ENCODE measurements at places on chromosomes 3 and 15.

DNA sequence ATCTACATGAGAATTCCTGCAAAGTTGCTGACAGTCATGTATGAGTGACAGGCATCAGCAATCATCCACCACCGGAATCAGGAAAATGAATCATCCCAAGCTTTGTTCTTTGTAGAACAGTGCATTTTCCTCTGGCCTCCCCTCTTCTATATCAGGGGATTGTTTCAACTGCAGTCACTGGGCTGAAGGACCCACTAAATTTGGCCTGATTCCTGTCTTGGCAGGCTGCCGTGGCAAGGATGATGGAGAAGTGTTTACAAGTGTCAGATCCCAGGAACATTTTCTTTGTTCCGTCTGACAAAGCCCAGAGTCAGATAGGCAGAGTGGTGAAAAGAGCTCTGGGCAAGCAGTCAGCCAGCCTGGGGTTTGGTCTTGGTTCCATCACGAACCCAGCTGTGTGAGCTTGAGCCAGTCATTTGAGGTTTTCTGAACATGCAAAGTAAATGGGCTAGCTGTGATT, 175.1 kb upstream of the TSC22D2 start:
- DNase-seq, result no peak

- DNase-seq, result no peak
These were observed 516.0 kb downstream of the GABRG3 start for GRCh38 chr15:27486683-27487647.

DNA sequence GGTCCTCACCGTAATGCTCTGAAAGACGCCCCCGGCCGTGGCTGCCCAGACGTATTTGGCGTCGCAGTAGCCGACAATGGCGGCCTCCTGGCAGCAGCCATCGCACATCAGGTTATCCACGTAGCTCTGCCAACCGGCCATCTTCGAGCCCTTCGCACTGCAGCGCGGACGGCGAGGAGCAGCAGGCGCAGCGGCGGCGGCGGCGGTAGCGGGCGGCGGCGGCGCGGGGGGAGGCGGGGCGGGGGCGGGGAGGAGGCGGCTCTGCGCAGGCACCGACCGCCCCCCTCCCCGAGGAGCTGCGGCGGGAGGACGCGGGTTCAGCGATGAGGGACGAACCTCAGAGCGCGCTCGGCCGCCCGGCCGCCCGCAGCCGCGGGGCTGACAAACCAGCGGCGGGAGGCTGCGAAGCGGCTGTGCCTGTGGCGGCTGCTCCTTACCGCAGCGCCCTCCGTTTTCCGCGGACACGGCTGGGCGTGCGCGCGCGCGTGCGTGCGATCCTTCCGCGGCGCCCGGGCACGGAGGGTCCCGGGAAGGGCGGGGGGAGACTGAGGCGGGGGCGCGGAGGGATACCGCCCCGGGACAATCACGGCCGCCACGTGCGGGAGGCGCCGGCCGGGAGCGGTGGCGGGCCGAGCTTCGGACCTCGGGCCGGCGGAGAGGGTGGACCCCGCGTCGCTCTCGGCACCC, at the start of gene PFN2:
TSS of gene PFN2 (minus strand) at position 180 of the 687 bp plus-strand sequence. CDS start at position 141, 39 bp downstream.
- DNase-seq, result peak; percentile 69

DNA sequence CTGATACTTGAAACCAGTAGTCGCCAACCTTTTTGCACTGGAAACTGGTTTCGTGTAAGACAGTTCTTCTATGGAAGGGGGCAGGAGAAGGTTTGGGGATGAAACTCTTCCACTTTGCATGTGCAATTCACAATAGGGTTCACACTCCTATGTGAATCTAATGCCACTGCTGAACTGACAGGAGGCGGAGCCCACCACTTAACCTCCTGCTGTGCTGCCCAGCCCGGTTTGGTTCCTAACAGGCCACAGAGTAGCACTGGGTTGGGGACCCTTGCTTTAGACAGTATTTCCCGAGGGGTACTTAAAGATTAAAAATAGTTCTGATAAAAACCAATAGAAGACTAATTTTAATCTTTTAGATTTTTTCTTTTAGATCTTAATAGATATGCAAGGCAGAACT, 11.1 kb downstream of the TFG start:
- no peak for DNase-seq

GRCh38 chr3:55445551-55445950, 41.6 kb downstream of the WNT5A start:
- no peak for DNase-seq

DNA sequence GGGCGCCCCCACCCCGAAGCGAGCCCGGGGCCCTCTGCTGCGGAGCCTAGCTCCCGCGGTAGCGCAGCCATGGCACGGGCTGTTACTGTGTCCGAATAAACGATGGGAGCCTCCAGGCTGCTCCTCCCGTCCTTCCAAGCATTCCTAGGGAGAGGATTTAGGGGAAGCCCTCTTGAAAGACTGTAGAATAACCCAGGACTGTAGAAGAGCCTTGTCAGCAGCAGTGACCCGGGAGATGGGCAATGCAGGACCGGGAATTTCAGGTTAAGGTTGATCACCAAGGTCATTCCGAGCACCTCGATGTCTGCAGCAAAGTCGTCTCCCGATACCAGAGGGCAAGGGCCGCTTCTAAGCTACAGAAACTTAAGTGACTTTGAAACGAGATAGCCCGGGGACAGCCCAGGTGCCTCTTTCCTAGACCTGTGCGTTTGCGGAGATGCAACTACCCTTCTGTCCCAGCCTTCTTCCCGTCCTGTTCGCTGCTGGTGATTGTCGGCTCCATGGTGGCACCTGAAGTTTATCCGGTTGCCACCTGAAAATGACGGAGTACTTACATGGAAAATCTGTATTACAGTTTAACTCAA, 753 bp upstream of the MYO5A start:
- no peak for DNase-seq

GRCh38 chr15:39682366-39682765, 100.3 kb downstream of the FSIP1 start:
- DNase-seq, result no peak

DNA sequence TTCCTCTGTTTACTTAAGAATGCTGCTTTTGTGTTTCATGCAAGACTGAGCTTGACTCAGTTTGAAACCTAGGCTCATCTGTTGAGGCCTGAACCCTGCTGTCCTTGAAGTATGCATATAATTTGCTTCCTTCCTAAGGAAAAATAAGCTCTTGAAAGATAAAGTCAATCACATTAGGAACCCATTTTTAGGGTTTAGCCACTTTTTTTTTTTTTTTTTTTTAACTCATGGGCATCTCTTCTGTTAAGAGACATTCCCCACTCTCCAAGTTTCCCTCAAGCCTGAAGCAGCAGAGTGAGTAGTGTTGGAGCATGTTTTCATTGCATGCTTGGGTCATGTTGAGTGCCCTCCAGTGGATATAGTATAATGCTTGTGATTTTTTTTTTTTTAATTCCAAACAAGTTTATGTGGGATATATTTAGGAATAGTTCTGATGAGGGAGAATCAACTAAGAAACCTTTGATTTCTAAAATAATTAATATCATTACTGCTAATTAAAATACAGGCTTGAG, 3.6 kb downstream of the CTNNB1 start:
- DNase-seq, result no peak

DNA sequence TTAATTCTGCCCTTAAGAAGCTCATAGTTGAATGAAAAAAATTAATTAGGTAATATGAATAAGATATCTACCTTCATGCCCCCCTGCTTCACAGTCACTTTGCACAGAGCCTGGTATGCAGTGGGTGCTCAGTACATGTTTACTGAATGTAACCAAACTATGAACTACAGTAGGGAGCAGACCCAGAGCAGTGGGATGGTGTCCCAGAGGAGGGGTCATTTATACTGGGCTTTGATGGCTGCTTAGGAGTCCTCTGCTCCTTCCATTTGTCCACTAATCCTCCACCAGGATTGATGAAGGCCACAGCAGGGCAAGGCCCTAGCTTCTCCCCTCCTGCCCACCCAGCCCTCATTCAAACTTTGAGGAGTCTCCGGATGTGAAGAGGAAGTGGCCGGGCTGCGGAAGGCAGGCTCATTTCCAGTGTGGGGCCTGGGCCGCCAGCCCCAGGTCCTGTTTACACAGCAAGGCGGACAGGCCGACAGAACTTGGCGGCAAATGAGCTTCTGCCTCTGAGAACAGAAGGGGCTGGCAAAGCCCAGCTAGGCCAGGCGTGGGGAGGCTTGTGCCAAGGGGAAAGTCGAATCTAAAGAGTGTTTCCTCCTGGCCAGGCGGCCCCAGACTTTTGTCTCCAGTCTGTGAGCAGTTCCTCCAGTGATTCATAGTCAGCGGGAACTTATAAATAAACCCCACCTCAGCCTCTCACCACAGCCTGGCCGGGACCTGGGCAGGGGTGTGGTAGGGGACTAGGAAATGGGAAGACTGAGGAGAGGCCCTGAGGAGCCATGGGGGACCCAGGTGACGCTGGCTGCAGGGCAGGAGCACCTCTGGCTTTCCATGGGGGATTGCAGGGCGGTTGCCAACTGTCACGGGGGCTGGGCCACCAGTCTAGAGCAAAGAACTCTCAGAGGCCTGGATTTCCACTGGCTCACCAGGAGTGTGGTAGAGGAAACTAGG, 51.6 kb upstream of the LCTL start:
- no peak for DNase-seq

GRCh38 chr3:71245971-71246880, 337.3 kb downstream of the FOXP1 start:
- DNase-seq, result no peak

GRCh38 chr3:61247191-61247590, 4.1 kb downstream of the FHIT start:
- DNase-seq, result no peak

DNA sequence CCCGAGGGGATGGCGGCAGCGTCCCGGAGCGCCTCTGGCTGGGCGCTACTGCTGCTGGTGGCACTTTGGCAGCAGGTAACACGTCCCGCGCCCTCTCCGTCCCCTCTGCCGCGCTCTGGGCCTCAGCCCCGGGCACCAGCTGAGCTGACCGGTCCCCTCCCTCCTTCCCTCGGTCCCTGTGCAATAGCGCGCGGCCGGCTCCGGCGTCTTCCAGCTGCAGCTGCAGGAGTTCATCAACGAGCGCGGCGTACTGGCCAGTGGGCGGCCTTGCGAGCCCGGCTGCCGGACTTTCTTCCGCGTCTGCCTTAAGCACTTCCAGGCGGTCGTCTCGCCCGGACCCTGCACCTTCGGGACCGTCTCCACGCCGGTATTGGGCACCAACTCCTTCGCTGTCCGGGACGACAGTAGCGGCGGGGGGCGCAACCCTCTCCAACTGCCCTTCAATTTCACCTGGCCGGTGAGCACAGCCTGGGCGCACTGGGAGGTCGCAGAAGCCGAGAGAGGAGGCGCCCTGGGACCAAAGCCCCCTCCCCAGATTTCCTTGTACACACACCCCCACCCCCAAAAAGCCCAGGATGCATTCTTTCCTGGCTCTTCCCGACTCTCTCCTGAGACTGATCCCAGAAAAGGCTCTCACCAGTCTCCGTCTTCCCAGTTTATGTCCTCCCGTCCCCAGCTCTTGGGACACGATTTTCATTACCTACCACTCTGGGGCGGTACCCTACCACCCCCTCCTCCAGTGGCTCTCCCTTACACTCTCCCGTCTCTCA, 705 bp downstream of the DLL4 start:
- DNase-seq, result peak; percentile 52

GRCh38 chr3:13009946-13010315, 63.3 kb downstream of the IQSEC1 start:
- no peak for DNase-seq

DNA sequence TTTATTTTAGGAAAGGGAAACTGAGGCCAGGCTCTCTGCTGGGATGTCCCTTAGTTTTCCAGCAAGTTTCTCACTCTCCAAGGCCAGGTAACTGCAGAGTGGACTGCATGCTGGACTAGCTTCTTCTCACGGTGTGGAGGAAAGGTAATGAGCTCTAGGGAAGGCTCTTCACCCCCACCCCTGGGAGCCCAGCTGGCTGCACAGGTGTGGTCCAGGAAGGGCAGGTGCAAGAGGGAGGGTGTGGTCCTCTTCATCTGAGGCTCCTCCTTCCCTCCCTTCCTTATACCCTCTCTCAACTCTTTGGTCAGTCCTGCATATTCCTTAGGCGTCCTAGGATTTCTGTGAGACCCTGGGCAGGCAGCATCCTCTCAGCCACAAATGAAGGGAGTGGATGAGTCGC, 33.9 kb downstream of the RNU5B-1 start:
- no peak for DNase-seq

DNA sequence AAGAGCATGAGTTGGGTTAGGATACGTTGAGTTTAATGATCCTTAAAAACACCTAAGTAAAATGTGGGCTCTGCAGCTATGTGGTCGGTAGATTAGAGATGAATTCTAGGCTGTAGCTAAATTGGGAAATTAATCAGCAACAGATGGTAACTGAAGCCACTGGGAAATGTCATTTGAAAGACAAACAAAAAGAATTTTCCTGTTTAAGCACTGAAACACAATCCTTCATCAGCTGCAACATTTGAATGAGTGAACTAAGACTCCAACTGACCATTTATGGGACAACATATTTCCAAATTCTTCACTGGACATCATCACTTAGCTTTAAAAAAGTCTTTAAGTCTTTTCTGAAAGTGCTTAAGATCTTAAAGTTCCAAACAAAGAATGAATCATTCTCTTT, 226.9 kb downstream of the ZNF385D start:
- DNase-seq, result no peak

- DNase-seq, result no peak
These were observed 13.3 kb downstream of the CHST13 start for GRCh38 chr3:126537116-126537729.

GRCh38 chr3:23873941-23874340, 42.8 kb downstream of the NKIRAS1 start:
- DNase-seq, result no peak

GRCh38 chr3:106229495-106230278, 360.9 kb upstream of the CBLB start:
- DNase-seq, result no peak

All from progenitor cell of endocrine pancreas (in vitro differentiated cells).